ENCODE measurements at places on chromosomes 11 and 22.

DNA sequence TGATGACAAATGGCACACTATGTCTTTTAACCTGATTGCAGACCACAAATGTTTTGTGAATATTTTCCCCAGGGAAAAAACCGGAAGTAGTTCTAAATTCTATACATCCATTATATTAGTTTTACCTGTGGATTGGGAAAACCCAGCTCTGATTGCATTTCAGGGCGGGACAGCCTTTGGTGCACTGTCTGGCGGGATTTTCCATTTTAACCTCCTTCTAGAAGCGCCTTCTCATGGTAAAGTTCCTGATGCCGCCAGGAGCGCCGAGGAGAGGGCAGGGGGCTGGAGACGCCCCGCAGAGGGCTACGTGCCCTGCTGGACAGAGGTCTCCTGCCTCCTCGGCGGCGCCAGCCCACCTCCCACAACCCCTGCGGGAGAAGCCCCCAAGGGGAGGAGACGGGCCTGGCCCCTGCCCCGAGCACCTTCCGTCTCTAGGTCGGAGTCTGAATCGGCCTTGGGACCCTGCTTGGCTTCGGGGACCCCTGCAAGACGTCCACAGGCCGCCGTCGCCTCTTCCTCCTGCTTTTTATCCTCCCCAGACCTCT lies 1.2 kb upstream of the P2RX6 start:
- DNase-seq = no peak

DNA sequence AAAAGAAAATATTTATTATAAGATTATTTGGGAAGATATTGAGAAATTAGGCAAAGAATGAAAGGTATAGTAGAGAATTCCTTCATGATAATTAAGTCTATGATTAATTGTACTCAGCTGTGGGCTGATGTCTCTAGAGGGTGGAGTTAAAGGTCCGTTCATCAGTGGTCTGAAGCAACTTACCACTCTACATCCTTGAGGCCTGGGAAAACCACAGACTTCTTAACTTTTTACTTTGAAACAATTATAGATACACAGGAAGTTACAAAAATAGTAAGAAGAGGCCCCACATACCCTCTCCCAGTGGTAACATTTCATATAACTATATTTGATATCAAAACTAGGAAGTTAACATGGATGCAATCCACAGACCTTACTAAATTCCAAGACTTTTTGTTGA lies 167.0 kb upstream of the NECTIN1 start:
- no peak for DNase-seq

DNA sequence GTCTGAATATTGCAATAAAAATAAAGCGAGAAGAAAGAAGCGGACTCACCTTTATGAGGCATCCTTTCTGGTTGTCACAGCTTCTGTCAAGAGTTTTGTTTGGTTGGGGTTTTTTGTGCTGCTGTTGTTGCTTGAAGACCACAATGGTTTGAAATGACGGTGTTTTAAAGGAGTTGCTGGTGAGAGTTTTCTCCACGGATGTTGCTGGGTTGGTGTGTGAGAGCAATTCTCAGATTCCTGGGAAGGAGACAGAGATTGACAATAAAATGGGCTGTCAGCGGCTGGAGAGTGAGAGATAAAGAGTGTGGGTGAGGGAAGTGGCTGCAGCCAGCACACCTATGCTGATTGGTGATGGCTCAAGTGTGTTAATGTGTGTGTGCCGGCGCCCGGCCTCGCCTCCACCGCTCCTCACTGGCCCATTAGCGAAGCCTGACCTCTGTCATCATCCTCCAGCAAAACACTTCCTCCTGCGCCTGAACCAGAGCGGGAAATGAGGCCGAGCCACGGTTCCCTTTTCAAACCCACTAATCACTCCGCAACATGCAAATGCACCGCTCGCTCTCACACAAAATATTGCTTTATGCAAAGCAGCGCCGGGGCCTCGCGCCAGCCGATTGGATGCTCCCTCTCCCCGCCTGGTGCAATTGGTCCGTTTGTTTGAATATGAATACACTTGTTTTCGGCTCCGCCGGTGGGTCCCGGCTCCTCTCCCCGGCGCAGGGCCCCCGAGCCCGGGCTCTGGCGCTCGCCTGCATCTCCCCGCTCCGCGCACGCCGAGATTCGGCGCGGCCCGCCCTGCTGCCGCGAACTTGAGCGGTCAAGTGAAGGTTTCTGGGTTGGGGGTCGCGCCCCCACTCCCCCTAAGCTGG lies at the start of gene PAX6:
Gene PAX6 (minus strand): TSS at position 544 of the 869 bp plus-strand sequence. CDS start 4,911 bp downstream, outside the sequence.
- DNase-seq = no peak

- no peak for DNase-seq
These were observed 62.5 kb upstream of the SUSD2 start for GRCh38 chr22:24118689-24119384.
